NCI-H1417 treated with DMSO at 0.1 percent for 48 hours (cell line): ENCODE measurements at places on chromosomes 13 and 19.
A peak's percentile ranks its signal among the peaks of the same experiment; 100 is the strongest.

GRCh38 chr13:28199089-28199488, 60.7 kb downstream of the PAN3 start:
- DNase-seq: no peak

DNA sequence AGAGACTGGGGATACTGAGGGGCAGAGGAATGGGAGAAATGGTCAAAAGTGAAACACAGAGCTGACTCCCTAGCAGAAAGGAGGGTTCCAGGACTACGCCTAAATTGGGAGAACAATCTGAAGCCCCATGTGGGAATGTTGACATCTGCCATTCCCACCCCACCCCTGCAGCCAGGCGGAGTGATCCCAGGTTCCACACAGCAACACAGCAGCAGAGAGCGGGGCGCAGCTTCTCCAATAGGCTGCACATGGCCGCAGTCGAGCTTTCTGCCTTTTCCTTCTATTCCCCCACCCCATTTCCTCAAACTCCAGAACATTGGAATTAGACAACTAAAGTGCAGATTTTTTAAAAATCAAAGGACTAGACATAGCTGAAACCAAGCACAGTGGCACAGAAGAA, 104.7 kb downstream of the UBL3 start:
- no peak for DNase-seq

- DNase-seq: no peak
Observed at GRCh38 chr19:46904114-46905060, 43.6 kb downstream of the ARHGAP35 start.

DNA sequence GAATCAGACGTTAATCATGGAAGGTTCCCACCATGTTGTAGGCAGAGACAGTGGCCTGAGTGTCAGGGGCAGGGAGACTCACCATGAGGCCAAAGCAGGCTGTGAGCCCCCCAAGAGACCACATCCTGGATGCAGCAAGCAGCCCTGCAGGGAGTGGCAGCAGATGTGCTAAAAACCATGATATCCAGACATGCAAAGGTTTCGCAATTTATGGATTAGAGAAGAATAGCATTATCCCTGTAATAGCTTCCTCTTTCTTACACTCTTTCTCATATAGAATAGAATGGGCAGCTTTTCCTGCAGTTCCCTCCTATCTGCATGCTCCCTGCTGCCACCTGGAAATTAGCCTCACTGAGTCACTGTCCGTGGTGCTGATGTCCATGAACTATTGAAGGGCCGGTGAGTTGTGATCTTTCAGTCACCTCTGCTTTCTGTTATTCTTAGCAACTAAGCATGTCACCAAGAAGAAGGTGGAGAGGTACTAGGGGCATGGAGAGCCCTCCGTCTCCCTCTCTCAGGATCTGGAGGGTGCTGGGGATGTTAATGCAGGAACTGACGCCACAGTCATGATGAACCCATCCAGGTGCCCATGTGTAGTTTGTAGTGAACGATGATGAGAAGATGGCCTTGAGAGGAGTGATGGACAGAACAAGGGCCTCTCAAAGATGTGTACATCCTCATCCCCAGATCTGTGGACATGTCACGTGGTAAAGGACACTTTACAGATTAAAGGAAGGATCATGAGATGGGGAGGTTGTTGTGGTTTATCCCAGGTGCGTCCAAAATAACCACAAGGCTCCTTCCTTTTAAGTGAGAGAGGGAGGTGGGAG, 9.9 kb downstream of the CEACAM4 start:
- no peak for DNase-seq

GRCh38 chr19:50332244-50333038, 3.3 kb upstream of the KCNC3 start:
- no peak for DNase-seq

GRCh38 chr13:19864746-19865309, 1.4 kb upstream of the ZMYM5 start:
- DNase-seq: peak; percentile 25

DNA sequence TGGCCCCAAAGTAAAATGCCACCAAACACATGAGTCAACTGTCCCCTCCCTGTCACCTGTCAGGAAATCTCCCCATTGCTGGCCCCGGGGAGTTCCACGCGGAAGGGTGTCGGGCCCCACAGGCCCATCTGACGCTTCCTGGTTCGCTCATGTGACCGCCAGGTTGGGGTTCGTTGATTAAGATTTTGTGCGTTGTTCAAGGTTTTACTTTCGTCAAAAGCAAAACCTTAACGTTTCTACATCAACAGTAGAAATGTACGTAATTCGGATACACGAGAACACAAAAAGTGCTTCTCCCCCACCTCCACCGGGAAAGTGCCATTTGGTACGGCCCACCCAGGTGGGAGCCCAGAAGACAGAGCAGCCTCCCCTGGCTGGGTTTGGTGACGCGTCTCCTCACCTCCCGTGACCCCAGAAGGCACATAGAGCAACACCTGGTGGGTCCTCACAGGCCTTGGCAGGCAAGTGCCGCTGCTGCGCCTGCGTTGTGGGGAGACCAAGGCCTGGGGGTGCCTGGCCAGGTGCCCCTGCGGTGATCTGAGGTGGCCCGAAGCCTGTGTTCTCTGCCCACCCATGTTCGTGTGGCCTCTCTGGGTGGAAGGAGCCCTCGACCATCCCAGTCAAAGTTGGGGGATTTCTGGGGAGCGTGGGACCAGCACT, 161.6 kb downstream of the KDM4B start:
- DNase-seq: no peak

GRCh38 chr19:50222691-50223438, 19.4 kb downstream of the MYH14 start:
- DNase-seq: no peak

DNA sequence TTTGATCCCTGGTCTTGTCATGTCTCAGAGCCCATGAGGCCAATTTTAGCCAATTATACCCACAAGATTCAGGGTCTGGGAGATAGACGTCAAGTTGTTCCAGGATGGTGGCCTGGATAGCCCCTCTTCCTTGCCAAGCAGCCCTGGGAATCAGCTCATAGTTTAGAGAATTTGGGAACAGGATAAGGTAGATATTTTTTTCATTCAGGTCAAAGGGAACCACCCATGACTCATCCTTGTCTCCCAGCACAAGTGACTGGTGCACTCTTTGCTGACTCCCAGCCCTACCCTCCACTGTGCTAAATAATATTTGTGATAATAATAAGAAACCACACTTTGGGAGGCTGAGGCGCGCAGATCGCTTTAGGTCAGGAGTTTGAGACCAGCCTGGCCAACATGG, 17.1 kb upstream of the S1PR4 start:
- DNase-seq: no peak
